ENCODE measurements at places on chromosomes 6 and 20. TPM values are rescaled to one million over a fixed set of nuclear protein-coding genes. Genes with fewer than 3 reads are reported as not detected.

Gene GRM1
- under 0.01 TPM for total RNA-seq

Gene HDAC2
- 40.8 TPM for total RNA-seq

Gene SLC26A8
- total RNA-seq, result under 0.01 TPM

Gene SYCP2
- total RNA-seq, result 0.37 TPM

Gene FOXS1
- total RNA-seq, result not detected

Gene IPCEF1
- not detected for total RNA-seq

Gene DEF6
- total RNA-seq, result 0.37 TPM

Gene CALHM5
- 4.0 TPM for total RNA-seq

Gene TUBB2B
- 2.7 TPM for total RNA-seq

Gene GPSM3
- 1.1 TPM for total RNA-seq

Gene GSTA2
- not detected for total RNA-seq

Gene CCR6
- total RNA-seq, result not detected

Gene TJAP1
- total RNA-seq, result 15.6 TPM

Gene IL17F
- not detected for total RNA-seq

Gene EYA2
- 0.37 TPM for total RNA-seq

Gene CRISP3
- total RNA-seq, result not detected

Gene ARHGAP40
- total RNA-seq, result not detected

Gene PTCRA
- not detected for total RNA-seq

Gene PTGIS
- 19.0 TPM for total RNA-seq

Gene ADGRB3
- 0.78 TPM for total RNA-seq

Gene CASS4
- total RNA-seq, result 0.20 TPM

Gene RIOK1
- 14.3 TPM for total RNA-seq

Gene IRF4
- total RNA-seq, result 9.0 TPM

Gene PEDS1
- total RNA-seq, result 26.1 TPM

Gene CCN6
- total RNA-seq, result not detected

Gene PPP1R18
- 44.5 TPM for total RNA-seq

Gene ESR1
- total RNA-seq, result 0.98 TPM

Gene STMND1
- total RNA-seq, result not detected

Gene NR2E1
- not detected for total RNA-seq

Gene ZSCAN9
- 5.5 TPM for total RNA-seq

Gene PNPLA1
- not detected for total RNA-seq

Gene CDH4
- total RNA-seq, result under 0.01 TPM

Gene ADGB
- not detected for total RNA-seq

Data from subcutaneous preadipocyte (primary cell).